ENCODE measurements at places on chromosomes 1 and 21.
A peak's percentile ranks its signal among the peaks of the same experiment; 100 is the strongest.

DNA sequence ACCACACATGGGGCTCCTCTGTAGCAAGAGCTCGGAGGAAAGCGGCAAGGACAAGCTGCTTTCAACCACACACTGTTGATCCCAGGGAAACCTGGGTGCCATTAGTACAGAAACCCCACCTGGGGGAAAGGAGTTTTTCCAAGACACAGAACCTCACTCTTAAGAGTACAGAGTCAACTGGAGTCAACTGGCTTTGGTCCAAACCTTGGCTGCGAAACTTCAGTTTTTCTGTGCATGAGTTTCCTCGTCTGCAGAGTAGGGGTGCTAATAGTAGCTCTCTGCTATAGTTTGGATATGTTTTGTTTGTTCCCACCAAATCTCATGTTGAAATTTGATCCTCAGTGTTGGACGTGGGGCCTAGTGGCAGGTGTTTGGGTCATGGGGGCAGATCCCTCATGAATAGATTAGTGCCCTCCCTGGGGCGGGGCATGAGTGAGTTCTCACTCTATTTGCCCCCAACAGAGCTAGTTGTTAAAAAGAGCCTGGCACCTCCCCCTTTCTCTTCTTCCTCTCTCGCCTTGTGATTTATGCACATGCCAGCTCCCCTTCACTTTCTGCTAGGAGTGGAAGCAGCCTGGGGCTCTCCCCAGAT is 161.1 kb downstream of the PIGK start:
- DNase-seq: no peak

GRCh38 chr1:238647877-238648276 is 738.5 kb upstream of the CHRM3 start:
- peak; percentile 72 for DNase-seq

DNA sequence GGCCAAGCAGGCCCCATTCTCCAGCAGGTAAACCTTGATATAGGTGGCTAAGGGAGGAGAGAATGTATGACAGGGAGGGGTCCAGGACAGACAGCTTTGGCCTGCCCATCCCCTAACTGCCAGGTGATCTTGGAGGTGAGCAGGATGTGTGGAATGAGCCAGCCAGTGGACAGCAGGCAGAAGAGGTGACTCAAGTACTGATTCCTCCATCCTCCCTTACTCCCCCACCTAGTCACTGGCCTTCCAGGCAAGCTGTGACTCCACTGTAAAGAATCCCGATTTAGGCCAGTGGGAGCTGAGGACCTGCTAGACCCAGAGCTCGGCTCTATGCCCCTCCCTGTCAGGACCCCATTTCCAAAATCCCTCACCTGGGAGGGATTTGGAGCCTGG is 36.6 kb downstream of the RIMS3 start:
- no peak for DNase-seq

DNA sequence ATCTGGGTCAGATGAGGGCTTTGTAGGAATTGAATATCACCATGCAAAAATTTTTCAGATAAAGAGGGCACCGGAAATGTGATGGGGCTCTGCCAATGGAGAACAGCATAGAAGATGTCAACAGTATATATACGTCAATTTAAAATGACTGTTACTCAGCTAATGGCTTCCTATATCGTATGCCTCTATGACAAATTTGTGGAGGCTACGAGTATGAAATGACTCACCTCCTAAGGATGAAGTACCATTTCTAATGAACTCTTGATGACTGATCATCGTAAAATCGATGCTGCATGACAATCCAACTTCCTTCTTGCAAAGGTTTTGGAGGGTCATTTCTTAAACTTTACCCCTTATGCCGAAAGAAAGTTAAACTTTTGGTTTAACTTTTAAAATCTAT is 450.3 kb upstream of the ZP4 start:
- DNase-seq: no peak

GRCh38 chr1:175861626-175862367 is 118.4 kb upstream of the TNR start:
- DNase-seq: no peak

DNA sequence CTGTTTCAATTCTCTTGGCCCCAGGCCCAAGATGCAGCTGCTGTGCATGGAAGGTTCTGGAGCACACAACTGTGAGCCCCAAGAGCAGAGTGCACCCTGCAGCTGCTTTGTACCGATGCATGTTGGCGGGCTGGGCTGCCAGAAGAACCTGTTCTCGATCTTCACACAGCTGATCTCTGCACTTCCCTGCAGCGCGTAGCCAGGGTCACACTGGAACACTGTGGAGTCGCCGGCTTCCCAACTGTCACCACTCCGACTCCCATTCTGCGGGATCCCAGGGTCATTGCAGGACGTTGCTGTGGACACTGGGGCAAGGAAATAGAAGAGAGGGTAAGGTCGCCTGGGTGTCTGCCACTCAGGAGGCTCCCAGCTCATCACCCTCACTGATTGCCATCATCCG is 185.4 kb downstream of the ZSCAN20 start:
- DNase-seq: no peak

DNA sequence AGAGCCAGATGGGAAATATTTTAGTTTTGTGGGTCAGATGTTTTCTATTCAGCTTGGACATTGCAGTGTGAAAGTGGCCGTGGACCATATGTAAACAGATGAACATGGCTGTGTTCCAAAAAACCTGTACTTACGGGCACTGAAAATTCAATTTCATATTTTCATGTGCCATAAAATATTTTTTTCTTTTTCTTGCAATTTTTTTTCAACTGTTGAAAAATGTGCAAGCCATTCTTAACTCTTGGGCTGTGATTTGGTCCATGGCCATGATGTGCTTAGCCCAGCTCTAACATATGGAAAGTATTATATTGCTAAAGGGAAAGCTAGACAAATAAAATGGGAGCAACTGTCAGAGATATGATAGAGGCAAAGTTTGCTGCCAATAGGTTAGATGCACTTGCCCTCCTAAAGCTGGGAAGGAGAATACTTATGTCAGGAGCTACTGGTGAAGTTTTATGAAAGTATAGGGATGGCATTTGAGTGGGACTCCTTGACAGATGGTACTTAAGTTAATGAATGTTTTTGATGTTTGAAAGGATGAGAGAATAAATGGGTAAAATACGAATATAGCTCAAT is 240.3 kb downstream of the RYR2 start:
- no peak for DNase-seq

- no peak for DNase-seq
Observed at GRCh38 chr1:79044974-79045650, 38.6 kb upstream of the ADGRL4 start.

DNA sequence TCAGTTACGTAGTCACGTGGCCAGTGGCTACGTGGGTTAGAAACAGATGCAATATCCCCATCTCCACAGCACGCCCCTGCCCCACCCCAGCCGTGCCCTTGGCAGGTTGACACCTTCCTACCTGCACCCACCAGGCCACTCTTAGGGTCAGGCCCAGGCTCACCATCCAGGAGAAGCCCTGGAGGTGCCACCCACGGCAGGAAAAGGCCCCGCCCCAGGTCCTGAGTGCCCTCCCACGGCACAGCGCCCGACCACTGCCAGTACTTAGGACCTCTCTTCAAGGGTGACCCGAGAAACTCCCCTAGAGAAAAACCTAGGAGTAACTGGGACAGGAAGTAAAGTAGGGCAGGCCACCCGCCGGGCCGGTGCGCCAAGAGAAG is 1.5 kb downstream of the C1orf35 start:
- DNase-seq: no peak

DNA sequence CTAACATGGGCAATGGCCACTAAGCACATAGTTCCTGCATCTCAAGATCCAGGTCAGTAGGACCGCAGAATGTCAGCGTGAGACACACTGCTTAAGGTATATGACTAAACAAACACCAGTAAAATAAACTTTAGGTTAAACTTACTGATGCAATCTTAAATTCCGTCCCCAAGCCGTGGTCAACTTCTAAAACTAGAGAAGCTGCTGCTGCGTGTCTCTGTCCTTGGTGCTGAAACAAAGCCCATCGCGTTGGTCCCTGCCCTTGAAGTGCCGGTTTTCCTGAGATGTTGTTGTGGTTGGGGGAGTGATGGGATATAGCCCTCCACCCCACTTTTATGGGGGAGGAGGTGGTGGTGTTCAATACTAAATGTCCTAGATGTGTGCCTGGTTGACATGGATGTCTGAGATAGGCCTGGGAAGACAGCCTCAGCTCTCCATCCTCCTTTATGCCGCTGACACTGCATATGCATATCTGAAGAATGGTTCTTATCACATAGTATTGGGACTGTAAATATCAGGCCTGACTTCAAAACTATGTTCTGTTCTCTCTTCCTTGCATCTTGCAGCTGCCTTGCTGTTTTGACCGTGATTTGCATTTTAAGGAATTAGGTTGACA is 72.0 kb upstream of the KCNA3 start:
- DNase-seq: peak; percentile 69
